ENCODE measurements at places on chromosomes 2 and 18.
A peak's percentile ranks its signal among the peaks of the same experiment; 100 is the strongest.

DNA sequence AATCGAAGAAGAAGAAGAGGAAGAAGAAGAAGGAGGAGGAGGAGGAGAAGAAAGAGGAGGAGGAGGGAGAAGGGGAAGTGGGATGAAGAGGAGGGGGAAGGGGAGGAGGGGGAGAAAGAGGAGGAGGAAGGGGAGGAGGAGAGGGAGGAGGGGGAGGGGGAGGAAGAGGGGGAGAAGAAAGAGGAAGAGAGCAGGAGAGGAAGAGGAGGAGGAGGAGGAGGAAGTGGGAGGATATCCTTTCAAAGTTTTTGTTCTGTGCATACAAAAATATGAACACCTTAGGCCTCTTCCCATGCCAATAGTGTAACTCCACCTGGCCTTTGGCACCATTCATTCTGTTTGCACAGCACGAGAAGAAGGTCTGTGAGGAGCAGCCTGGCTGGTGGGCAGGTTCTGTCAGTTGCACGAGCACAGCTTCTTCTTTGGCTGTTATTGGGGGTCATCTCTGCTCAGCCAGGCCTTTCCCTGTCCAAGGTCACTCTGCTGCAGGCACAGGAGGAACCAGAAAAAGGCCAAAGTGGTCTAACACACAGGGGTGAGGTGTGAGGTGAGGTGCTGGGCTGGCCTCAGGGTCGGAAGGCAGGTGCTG is 25.8 kb upstream of the PLB1 start:
- DNase-seq, result no peak

DNA sequence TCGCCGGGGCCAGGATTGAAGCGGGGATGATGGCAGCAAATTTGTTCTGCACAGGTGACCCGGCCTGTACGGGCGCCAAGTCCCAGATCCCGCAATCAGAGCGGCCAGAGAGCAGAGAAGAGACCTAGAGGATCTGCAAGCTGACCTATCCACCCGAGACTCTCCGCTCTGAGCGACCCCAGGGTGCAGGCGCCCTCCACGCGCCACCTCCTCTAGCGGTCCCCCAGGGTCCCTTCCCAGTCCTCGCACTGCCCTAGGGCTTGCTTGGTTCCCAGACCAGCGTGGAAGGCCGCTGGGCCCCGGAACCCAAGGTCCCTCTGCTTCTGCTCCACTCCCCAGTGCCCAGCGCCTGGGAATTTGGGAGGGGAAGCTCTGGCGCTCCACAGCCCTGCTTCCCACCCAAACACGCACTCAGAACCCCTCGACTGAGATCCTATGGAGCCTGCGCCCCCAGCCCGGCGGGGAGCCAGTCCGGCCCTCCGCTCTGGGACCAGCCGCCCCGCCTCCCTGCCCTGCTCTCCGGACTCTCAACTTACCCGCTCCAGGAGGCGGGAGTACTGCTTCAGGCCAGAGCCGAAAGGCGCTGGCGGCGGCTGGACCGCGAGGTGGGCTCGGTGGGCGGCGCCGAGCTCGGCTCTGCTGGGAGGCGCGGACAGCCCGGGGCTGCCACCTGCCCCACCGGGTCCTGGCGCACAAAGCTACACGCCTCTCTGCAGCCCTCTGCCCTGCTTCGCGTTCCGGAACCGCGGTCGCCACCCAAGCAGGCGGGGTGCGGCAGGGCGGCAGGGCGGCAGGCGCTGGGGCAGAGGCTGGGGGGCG is 3.0 kb upstream of the SIX3 start:
- DNase-seq, result peak; percentile 61

DNA sequence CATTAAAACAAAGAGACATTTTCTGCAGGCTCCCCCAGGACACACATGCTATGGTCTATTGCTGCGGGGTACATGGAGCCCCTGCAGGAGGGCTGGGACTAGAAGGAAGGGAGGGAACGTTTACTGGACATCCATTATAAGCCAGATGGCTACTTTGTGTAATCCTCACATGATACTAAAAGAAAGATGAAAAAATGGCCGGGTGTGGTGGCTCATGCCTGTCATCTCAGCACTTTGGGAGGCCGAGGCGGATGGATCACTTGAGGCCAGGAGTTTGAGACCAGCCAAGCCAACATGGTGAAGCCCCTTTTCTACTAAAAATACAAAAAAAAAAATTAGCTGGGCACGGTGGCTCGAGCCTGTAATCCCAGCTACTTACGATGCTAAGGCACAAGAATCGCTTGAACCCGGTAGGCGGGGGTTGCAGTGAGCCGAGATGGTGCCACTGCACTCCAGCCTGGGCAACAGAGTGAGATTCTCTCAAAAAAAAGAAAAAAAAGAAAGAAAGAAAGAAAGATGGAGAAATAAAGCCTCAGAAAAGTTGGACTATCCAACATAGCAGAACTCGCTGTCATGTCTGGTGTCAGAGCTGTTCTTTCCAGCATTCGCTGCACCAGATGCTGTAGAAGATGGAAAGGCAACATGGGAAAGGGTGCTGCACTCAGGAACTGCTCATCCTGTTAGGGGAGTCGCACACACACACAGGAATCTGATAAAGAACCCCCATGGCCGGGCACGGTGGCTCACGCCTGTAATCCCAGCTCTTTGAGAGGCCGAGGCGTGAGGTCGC is 7.8 kb upstream of the MYCN start:
- no peak for DNase-seq

GRCh38 chr18:35491700-35492077 is 6.1 kb downstream of the INO80C start:
- no peak for DNase-seq

DNA sequence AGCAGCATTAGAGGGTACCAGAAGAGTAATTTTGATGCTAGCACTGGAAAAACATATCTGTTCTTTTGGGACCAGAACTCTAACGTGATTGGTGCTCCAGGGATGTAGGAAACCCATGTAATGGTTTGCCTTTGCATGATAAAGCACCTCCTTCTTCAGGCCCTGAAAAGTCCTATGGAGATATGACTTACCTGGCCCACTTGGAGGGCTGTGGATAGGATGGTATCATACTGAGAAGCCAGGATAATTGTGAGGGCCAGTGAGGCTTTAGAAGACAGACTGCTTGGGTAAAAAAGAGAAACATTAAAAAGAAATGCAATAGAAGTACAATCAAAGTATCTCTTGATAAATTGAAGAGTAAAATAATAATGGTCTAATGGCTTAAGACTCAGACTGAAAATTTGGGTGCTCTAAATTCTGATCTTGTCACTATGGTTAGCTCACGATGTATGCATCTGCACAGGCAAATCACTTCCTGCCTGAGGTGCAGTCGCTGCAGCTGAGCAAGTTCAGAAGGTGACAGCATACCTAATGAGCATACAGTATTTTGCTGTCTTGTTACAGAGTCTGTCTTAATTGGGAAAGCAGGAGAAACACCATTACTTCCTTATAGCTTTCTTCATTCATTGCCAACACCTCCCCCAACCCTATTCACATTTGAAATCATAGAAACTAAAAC is 371.5 kb downstream of the NUP35 start:
- DNase-seq, result no peak

GRCh38 chr2:240968731-240969624 is 29.4 kb upstream of the SNED1 start:
- peak; percentile 7 for DNase-seq

DNA sequence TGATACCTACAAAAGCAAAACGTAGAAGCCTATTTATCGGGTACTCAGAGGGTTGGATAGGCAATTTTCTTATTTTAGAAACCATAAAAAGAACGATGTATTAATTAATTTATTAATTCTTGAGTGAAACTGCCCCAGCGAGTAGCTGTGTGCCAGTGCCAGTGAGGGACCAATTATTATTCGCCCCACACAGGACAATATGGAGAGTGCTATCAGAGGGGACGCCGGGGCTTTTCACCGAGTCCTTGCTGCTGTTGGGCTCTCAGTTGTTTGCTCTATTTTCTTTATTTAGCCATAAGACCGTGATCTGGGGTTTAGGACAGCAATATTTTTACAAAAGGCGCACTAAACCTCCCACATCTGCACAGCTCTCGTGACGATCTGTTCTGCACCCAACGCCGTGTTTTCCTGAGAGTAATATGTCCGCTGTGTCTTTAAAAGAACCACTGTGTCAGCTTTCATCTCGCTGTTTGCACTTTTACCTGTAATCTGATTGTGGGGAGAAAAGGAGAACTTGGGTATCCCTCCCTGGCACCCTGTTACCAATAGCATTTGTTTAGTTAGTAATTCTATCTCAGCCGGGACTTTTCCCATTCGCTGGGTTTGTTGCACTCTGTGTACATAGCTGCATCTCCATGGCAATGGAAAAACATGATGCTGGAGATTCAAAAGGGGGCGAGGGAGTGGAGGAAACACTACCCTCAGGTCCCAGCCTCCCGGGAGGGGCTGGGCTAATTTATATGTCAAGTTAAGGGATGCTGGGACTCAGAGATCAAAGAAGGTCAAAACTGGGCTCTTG is 30.1 kb upstream of the ZNF516 start:
- DNase-seq, result peak; percentile 73

- DNase-seq, result no peak
These were observed 121.1 kb downstream of the TANC1 start for GRCh38 chr2:159089543-159089942.

- DNase-seq, result no peak
These were observed 514.7 kb upstream of the CDH7 start for GRCh38 chr18:65235966-65236624.

- no peak for DNase-seq
These were observed 16.0 kb downstream of the FAM178B start for GRCh38 chr2:96970248-96970875.

DNA sequence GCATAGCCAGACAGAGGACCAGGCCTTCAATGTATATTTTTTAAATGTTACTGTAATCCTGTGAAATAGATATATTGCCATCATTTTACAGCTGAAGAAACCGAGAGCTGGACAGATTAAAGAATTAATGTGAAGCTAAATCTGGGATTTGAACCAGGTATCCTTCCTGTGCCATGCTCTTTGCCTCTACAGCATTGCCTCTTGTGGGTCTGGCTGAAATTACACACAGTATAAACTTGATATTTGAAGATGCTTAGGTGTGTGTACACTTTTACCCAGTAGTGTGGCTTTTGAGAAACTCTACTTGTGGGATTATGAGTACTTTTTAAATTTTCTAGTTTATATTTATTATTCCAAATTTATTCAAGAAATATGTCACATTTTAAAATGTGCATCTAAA is 264.5 kb downstream of the CNTNAP5 start:
- DNase-seq, result no peak

- DNase-seq, result no peak
These were observed 13.9 kb upstream of the BUB1 start for GRCh38 chr2:110691612-110692258.

- DNase-seq, result no peak
These were observed 65.3 kb downstream of the KCNF1 start for GRCh38 chr2:10977003-10977402.

DNA sequence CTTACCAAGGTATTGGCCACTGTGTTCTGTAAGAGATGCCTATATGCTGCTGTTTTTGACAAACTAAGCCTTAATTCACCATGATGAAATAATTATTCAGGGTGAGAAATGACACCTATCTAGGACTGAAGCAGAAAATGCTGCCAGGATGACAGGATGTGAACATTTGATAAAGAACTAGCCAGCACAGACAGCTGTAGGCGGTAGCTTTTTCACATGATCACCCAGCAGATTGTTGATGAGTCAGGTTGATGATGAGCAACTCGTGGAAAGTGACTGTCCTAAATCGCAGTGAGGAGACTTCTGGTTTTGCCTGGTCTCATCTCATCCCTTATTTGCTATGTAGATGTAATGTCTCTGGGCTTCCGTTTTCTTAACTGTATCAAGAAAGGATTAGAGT is 144.1 kb downstream of the PRPF40A start:
- DNase-seq, result no peak

DNA sequence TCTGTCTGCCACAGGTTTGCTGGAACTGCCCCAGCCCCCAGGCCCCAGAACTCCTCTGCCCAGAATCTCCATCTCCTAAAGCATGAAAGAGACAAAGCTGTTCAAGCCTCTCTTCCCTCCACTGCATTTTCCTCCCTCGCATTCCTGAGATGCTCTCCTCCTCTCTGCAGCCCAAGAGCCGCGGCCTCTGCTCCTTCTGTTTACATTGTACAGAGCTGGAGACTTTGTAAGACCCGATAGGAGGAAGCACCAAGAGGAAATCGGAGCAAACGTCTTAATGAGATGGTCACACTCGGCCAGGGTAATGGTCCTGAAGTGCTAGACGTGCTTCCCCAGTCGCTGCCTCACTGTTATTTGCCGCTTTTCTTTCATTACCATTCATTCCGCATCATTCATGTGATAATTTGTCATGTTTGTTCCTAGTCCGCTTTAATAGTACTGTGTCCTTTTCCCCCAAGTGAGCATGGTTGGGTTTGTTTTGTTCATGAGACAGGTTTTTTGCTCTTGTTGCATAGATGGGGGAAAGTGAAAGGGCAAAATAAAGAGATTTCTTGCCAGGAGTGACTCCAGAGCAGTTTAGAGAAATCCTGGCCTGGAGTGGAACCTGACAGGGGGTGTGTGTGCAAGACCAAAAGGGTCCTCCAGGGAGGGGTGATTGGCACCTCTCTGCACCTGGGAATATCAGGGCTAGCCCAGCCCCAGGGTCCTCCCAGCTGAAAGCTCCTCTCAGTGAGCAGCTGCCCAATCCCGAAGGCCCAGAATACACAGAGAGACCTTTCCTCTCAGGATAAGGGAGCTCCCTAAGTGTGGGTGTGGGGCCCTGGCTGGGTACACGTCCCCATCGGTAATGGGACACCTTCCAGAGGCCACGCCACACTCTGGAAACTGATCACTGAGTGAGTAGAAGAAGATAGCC is 44.9 kb upstream of the ID2 start:
- peak; percentile 65 for DNase-seq

DNA sequence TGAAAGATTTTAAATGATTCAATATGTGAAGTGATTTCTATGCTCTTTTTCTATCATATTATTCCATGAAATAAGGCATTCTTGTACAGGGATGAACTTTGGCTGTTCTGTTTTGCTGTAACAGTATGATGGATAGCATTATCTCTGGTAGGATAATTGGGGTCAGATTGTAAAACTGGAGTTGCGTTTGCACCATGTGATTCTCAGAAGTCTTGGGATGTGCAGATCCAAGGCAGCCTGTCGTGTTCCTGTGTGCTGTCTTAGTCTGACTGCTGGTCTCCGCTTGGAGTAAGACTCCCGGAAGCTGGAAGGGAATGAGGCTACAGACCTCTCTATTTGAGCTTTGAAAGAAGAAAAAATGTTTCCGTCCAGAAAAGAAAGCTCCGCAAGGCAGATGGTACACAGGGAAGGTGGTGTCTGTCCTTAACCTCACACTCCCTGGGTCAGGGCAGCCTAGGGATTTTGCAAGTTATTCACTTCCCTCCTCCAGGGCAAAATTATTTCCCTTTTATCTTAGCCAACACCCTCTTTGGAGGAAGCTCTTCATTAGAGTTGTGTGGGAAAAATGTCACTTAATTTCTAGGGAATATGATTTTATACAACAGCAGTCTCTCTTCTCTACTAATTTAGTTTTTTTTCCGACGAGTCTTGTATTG is 250.6 kb downstream of the PTPRM start:
- no peak for DNase-seq

GRCh38 chr18:56233595-56233994 is 404.8 kb downstream of the TXNL1 start:
- no peak for DNase-seq

All from nephron progenitor cell (in vitro differentiated cells).